NCI-H1105 treated with DMSO at 0.1 percent for 48 hours (cell line): ENCODE measurements at places on chromosomes 3 and 15.

- DNase-seq, result no peak
These were observed 148.6 kb downstream of the IMPG2 start for GRCh38 chr3:101171681-101172191.

GRCh38 chr3:40843851-40844548 is 319.2 kb downstream of the ZNF621 start:
- DNase-seq, result no peak

DNA sequence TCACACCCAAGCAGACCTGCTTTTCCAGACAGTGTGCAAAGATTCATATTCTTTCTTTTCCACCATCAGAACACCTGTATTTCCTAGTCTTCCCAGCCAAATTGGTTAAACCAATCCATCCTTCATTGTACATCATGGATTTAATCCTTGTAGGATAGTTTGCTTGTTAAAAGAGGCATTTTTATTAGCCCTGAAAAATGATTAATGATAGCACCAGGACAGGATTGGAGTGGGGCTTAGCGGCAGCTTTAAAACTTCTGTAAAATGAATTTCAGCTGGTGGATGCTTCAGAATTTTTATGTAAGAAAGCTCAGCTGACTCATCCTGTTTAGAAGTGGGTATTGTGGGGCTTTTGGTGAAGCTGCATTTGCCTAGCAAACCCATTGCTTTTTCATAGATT is 36.1 kb upstream of the ARHGEF26 start:
- DNase-seq, result no peak

- peak; percentile 15 for DNase-seq
These were observed 1.8 kb upstream of the ZSCAN2 start for GRCh38 chr15:84598993-84599392.

DNA sequence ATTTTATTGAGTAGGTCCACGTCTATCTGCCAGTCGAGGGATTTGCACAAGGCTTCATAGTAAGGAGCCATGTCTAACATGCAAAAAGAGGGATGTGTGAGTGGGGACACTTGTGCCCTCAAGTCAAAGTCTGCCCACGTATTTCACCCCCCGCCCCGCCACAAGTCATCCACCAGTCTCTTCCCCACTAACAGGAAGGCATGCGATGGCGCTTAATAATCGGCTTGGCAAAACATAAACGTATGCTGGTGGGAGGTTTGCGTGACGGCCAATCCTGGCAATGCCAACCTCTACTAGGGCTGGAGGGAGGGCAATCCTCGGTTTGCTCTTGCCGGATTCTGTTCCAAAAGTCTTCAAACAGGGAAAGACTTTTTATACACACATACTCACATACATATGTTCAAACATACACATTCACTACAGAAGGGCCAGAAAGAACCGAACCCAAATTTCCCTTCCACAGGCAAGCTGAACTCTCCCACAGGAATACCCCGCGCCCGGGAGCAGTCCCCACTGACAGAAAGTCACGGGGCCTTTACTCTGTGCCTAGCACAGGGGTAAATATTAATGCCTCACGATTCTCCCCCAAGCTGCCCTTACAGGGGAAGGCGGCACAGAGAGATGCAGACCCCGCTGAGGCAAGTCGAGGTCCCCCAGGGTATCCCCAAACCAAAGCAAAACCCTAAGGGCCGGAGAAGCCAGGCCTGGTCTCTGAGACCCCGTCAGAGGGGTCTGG is 675 bp downstream of the PSMD6 start:
- no peak for DNase-seq

- DNase-seq, result peak; percentile 22
These were observed 31.0 kb upstream of the ADAMTS17 start for GRCh38 chr15:100372739-100373119.

- no peak for DNase-seq
These were observed 189.7 kb downstream of the CDIN1 start for GRCh38 chr15:36769098-36769497.

DNA sequence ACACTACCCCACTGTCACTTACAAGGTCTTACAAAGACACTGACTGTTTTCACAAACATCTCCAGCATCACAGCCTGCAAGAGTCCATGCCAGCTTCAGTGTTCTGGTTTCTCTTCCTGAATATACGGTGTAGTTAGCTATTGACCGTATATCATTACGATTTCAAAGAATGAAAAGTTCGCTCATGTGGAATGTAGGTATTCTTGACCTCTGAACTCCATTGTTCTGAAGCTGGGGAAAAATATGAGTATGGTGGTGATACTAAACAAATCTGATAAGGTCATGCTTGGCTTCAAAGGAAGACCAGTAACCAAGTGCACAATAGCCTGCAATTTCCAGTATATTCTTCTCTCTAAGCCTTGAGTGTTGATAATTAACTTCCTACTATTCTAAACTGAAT is 315.7 kb upstream of the WNT5A start:
- no peak for DNase-seq

- DNase-seq, result no peak
These were observed 36.4 kb upstream of the ESYT3 start for GRCh38 chr3:138397983-138398382.

- no peak for DNase-seq
These were observed 40.8 kb downstream of the TM4SF4 start for GRCh38 chr3:149515249-149515648.

DNA sequence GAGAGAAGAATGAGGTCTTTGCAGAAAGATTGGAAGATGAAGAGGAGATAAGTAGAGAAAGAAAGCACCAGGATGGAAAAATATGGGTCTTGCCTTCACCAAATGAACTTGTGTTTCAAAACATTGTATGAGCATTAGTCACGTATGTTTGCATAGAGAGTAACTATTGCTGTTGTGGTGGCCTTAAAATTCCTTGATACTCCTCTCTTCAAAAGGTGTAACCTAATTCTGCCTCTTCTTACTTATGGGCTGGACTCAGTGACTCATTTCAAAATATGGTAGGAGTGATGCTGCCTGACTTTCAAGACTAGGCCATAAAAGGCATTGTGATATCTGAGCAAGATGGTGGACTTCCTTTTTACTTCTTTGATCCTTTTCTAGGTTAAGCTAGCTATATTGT is 228.7 kb upstream of the ZNF385D start:
- no peak for DNase-seq

GRCh38 chr3:79765911-79766310 is 1.9 kb downstream of the ROBO1 start:
- no peak for DNase-seq

DNA sequence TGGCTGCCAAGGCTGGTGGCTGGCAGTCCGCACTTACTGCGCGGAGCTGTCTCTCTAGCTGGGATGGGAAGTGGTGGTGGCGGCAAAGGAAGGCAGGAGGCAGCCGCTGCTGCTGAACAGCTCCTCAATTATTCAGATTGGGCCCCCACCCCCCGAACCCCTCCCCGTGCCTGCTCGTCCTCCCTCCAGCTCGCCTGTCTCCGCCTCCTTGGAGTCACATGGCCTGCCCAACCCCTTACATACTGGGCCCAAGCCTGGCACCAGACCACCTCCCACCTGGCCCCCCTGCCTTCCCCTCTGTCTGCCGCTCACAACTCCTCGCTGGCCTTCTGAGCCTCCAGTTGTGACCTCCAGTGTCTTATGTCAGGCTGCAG is at the start of gene SLC7A14:
Gene SLC7A14 (minus strand): TSS at position 139 of the 374 bp plus-strand sequence. CDS start 59,139 bp downstream, outside the sequence.
- DNase-seq, result peak; percentile 30

GRCh38 chr15:57298843-57299550 is 77.3 kb upstream of the CGNL1 start:
- DNase-seq, result no peak

DNA sequence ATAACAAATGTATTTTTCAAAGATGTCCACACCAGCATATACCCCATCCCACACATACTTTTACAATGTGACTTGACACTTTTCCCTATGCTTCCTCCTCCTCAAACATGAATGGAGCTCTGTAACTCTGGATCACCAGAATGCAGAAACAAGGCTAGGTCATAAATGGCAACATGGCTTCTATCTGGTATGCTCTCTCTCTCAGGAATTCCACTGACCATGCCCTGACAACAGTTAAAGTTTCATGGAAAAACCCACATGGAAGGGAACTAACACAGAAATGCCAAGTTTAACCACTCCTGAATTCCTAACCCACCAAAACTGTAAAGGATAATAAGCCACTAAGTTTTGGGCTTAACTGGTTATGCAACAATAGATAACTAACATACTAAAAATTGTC is 19.9 kb downstream of the MYO9A start:
- DNase-seq, result no peak

GRCh38 chr3:108100906-108101660 is 10.3 kb upstream of the CD47 start:
- DNase-seq, result no peak

- DNase-seq, result no peak
These were observed 95.4 kb upstream of the CCDC80 start for GRCh38 chr3:112736386-112736785.

GRCh38 chr3:61887206-61887605 is 325.8 kb downstream of the PTPRG start:
- DNase-seq, result no peak

- DNase-seq, result no peak
These were observed 33.2 kb downstream of the ABHD2 start for GRCh38 chr15:89121414-89121813.

DNA sequence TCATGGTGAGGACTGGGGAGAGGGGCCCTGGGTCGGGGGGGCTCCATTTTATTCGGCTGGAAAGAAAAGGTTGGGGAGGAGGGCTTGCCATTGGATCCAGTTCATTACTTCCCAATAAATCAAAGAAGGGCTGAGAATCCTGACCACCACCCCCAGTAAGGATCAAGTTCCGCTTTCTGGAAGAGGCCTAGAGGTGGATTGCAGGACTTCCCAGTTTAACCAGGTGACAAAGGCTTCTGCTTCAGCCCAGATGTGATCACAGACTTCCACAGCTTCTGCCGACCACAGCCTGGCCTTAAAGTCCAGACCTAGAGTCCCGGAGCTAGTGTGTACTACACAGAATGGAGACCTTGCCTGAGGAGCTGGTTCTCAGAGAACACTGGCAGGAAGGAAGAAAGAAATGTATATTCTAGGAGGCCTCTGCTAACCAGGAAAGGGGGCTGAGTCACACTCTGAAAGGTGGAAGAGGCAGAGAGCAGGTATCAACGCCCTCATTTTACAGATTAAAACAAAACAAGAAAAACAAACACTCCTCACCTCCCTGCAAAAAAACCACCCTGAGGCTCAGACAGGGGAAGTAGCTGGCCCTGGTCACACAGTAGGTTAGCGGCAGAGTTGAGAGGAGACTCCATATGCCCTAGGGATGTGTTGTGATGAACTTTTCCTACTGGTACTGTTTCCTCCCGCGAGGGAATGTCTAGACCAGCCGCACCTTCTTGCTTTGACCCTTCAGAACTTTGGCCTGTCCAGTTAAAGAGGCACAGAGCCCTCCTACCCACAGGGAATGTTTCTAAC is 1.1 kb upstream of the CEMIP start:
- no peak for DNase-seq

- DNase-seq, result no peak
These were observed 27.3 kb downstream of the RNU5B-1 start for GRCh38 chr15:65331811-65332210.

GRCh38 chr15:53836618-53837017 is 77.2 kb upstream of the WDR72 start:
- DNase-seq, result peak; percentile 16
